ENCODE measurements at places on chromosomes 6 and 20.

GRCh38 chr6:111220383-111221031 lies 133.2 kb downstream of the SLC16A10 start:
- DNase-seq = no peak

DNA sequence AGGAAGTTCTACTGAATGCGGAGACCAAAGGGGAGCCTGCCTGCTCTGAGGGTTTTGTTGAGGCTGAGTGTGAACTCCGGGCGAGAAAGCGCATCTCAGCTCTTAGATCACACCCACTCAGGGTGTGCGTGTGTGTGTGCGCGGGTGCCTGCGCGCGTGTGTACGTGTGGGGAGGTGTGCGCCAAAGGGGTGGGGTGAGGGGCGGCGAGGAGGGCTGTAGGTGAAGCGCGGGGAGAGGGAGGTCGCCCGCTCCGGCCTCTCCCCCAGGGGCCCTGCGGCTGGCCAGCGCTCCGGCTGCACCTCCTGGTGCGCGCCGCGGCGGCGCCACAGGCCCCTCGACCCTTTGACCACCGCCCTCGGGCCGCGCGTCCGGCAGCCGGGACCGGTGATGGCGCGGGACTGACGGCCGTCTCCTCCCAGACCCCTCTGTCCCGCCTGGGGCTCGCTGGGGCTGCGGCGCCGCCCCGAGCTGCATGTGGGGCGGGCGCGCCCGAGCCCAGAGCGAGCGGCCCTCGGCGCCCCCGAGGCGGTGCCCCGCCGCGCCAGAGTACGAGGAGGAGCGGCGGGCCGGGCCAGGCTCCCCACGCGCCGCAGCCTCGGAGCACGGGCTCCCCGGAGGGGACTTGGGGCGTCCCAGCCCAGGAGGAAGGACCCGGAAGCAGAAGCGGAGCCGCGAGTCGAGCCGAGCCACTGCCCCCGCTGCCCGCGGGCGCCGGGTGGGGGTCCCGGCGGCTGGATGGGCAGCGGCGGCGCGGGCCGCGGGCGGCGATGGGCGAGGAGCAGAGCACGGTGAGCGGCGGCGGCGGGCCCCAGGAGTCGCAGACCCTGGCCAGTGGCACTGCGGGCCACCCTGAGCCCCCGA lies at the start of gene RNF217:
TSS of gene RNF217 (plus strand) at position 661 of the 862 bp plus-strand sequence. CDS start at position 769, 108 bp downstream.
- DNase-seq = peak; percentile 77

DNA sequence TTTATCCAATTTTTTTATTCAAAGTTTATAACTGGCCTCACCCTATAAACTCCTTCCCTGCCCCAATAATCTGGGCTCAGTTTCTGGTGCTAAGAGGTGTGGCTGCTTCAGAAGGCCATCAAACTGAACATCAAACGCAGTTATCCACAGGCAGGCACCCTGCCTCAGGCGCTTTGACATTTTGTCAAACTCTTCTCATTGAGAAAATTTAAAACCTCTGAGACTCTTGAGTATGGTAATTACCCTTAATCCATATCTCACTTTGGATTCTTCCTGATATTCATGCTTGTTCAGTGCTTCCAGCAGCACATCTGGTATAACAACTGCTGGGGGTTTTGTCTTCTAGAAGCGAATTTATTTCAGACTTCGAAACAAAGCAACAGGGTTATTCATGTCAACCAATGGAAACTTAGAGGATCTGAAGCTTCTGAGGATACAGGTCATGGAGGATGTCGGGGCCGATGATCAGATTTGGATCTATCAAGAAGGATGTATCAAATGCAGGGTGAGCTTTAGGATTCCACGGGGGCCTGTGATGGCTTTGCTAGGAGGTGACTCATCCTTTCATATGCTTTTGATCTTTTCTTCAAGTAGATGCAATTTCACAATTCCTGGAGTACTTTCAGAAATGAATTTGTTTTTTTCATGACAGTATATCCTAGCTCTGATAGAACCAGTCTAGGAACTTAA lies 68.2 kb downstream of the RTN4IP1 start:
- DNase-seq = no peak

GRCh38 chr6:168597471-168597875 lies 156.5 kb downstream of the SMOC2 start:
- DNase-seq = no peak

DNA sequence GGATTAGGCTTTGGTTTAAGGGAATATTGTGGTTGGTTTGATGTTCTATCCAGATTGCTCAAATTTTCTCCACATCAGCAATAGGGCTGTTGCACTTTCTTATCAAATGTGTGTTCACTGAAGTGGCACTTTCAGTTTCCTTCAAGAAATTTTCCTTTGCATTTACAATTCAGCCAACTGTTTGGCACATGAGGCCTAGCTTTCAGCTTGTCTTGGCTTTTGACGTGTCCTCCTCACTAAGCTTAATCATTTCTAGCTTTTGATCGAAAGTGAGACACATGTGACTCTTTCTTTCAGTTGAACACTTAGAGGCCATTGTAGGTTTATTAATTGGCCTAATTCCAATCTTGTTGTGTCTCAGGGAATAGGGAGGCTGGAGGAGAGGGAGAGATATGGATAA lies 104.8 kb downstream of the FLRT3 start:
- DNase-seq = peak; percentile 14
